CD4-positive, alpha-beta T cell treated with Interleukin-4 for 4 hours (primary cell): ENCODE measurements at places on chromosomes 7 and 10.

- peak; percentile 96 for DNase-seq
These were observed 26.1 kb downstream of the FAM53B start for GRCh38 chr10:124717911-124718741.

GRCh38 chr10:122019414-122019975 is 30.5 kb downstream of the TACC2 start:
- no peak for DNase-seq

DNA sequence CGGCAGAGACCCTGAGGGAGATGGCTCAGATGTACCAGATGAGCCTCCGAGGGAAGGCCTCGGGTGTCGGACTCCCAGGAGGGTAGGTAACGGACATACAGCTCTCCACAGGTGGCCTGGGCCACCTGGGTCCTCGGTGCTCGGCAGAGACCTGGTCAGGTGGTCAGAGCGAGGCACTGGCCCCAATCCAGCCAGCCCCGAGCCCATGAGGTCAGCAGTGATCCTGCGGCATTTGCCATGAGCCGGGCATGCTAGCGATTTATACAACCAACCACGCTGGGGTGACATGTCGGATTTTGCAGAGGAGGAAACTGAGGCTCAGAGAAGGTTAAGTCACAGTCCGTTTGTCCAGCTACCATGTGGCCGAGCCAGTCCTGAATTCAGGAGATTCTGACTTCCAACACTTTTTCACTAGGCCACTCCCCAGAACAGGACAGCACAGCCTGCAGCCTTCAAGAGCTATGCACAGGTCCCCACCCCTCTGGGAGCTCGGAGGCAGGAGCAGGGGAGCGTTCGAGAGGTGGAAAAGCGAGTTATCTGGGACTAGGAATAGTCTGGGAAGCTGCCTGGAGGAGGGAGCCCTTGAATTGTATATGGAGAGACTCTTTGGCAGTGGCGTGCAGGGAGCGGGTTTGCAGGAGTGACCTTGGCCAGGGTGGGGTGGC is 13.5 kb downstream of the LDB3 start:
- DNase-seq, result no peak

GRCh38 chr10:21524526-21525366 is 736 bp downstream of the SKIDA1 start:
- no peak for DNase-seq

DNA sequence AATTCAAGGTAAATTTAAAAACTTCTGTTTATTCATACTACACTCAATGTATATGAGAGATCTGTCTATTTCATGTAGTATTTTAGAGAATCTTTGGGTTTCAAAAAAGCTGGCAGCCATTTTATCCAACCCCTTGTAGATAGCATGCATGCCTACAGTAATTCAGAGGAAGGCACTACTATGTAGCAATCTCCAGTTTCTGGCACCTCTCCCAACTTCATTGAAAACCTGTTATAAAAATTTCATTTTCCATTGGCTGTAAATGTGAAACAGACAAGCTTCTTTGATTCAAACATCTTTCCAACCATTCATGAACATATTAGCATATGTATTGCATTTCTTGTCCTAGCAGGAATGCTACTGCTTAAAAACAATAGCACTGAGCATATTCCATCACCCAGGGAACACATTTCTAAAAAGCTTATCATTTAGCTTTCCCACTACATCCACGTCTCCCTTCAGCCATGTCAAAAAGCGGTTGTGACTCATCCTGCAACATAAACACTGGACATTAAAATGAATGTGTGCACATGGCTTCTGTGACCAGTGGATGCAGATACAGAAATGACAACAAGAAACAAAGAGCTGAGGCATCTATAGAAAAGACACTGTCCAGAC is 330.4 kb upstream of the AOAH start:
- no peak for DNase-seq

GRCh38 chr7:50304129-50304910 is at the start of gene IKZF1:
Gene IKZF1, plus strand, starts transcription at chr7:50304716. Its CDS starts 14,346 bp downstream, at chr7:50319062.
- peak; percentile 66 for DNase-seq

DNA sequence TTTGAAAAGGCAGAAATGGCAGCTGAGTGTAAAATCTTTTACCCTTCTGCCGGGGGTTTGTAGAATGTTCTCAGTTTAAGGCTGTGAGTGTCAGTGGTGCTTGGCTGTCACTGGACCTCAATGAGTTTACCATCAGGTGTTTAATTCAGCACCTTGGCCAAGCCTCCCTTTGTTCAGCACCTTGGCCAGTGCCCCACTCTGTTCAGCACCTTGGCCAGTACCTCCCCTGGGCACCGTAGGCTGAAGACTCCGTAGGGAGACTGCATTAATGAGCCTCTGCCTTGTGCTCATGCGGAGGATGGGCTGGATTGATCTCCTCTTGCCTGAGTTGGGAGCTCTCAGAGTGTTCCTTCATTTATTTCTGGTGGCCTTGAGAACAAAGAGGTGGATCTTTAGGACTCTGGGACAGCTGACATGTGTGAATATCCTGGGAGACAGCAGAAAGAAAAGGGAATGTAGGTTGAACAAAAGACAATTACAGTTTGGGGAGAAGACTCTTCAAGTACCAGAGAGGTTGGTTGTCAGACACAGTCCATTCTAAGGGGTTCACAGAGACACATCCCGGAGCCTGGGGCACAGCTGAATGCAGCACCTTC is 1.6 kb downstream of the FAM24A start:
- peak; percentile 12 for DNase-seq

DNA sequence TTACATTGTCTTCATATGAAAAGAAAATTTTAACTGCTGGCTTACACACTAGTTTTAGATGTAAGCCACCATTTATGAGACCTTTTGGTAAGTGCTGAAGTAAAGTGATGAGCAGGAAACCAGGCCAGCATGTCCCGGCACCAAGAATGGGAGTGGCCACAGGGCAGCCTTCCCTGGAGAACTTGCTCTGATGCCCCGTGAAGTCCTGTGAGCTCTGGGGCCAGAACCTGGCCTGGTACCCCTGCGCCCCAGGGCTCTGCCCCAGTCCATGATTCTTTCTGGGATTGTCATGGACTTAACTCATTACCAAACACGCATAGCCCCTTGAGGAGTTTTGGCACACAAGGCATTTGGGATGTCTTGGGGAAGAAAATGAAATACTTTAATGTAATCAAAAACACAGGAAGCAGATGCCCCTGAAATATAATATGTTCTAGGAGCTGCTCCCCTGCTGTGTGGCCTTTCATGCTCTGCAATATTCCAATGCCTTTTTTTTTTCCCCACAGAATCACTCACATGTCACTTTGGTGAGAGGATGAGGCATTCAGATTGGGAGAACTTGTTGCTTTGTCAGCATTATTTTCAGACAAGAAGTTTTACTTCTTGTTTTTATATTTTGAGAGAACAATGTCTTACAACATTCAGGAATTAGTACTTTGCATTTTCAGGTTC is 53.1 kb upstream of the CXCL12 start:
- no peak for DNase-seq

DNA sequence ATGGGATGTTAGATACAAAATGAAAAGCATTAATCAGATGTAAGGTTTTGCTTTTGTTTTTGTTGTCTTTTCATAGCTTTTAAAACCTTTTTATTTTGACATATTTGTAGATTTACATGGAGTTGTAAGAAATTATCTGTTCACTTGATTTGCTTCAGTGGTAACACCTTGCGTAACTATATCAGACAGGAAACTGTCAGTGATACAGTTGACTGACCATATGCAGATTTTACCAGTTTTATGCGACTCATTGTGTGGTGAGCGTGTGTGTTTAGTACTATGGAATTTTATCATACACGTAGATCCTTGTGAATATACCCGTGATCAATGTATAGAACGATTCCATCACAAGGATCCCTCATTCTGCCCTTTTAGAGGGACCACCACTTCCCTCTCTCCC is 701.4 kb downstream of the SUGCT start:
- DNase-seq, result no peak

- no peak for DNase-seq
These were observed 229.7 kb upstream of the KAT6B start for GRCh38 chr10:74596713-74597112.

- no peak for DNase-seq
These were observed 49.7 kb downstream of the RABGEF1 start for GRCh38 chr7:66790196-66790595.

DNA sequence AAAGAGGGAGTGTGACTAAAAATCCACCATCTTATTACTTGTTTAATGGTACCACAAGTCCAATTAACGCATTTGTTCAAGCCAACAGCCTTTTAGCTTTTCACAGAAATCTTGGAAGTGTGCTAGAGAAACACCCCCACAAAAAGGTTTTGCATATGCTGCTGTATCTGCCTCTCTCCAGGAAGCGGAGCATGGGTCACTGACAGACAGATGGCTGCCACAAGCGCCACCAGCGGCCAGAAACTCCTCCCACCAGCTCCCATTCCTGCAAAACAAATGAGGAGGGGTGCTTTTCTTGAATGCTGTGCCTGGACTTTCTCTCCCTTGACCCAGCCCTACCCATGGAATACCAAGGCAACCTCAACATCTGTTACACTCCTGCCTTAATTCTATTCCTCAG is 176.3 kb upstream of the LRGUK start:
- no peak for DNase-seq

DNA sequence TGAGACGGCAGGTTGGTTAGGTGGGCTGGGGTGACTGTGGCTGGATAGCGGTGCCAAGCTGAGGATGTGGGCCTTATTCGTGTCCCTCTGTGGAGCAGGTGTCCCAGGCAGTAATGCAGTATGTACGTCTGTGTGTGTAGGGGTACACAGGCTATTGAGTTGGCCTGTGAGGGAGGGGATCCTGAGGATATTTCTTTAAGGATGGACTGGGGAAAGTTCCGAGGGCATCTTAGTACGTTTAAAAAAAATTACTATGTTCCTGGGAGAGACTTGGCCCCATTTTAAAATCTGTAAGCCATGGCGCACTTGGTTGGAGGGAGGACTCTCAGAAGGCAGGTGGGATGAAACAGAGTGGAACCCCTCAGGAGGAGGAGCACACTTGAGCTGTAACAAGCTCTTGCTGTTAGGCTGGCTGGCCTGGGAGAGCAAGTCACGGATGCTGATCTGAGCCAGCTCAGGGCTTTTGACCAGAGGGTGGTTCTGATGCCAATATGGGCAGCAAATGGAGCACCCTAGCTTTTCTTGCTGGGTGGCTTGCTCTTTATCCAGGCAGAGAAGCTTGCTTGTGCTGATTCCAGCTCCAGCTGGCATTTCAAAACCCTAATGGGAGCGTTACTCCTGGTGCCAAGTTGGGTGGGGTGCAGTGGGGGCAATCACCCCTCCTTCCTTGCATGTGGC is 765 bp downstream of the WBP1L start:
- peak; percentile 1 for DNase-seq

- no peak for DNase-seq
These were observed 308.5 kb upstream of the MAGI2 start for GRCh38 chr7:79761876-79762429.

DNA sequence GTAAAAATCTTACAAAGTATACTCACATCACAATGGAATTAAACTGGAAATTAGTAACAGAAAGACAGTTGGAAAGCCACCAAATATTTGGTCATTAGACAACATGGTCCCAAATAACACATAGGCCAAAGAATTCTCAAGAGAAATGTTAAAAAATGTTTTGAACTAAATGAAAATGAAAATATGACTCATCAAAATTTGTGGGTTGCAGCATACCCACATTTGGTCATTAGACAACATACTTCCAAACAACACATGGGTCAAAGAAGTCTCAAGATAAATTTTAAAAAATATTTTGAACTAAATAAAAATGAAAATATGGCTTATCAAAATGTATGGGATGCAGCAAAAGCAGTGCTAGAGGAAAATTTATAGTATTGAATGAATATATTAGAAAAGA is 130.6 kb downstream of the MARCHF5 start:
- no peak for DNase-seq
